ENCODE measurements at places on chromosomes 6 and 20. TPM values are rescaled to one million over a fixed set of nuclear protein-coding genes. Genes with fewer than 3 reads are reported as not detected.

The OPN5 gene
- 1.0 TPM for polyA plus RNA-seq

DNA sequence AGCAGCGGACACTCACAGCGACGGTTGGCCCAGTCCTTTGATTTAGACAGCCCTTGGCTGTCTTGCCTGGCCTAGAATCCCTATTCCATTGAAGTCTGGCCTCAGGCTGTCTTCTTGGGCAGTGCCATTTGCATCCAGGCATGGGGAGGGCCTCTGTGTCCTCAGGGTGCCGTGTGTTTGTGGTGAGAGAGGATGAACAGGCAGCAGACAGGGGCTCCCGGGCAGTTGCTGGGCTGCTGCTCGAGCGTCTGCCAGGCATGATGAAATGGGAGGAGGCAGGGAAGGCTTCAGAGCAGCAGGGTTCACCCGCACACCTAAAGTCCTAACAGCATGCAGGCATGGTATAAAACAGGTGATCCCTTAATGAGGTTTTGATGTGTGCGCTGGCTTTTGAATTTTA, 126.9 kb downstream of the SOBP start:
- DNase-seq = no peak

DNA sequence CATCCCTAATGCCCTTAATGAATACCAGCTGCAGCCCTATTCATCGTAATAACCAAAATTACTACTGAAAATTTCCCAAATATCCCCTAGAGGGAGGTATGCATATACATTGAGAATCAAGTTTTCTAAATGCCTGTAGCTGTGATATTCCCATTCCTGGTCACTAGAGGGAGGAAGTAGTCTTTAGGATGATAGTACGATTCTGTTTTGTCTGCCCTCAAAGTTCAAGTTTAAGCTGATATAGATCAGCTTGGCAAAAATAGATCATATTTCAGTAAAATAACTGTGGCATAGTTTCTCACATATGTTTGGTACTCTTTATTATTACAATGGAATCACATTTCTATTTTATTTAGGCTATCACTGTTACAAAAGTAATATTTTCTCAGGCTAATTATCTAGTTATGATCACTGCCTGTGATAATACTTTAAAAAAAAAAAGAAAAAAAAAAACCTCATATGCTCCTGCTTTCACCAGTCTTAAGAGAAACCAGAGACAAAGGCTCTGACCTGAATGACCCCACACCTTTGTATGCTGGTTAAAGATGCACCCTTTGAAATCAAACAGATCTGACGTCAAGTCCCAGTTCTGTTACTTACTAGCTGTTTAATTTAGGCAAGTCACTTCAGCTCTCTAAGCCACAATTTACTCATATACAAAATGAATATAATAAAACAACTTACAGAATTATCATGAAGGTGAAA, 11.0 kb downstream of the TSPYL1 start:
- peak; percentile 84 for DNase-seq

The PPP1R3G gene
- 3.3 TPM for polyA plus RNA-seq

The SUMO4 gene
- 1.1 TPM for polyA plus RNA-seq

- DNase-seq = no peak
Observed at GRCh38 chr20:46023148-46023484, 5.9 kb upstream of the SLC12A5 start.

GRCh38 chr20:21272679-21273078, 30.5 kb upstream of the XRN2 start:
- no peak for DNase-seq

GRCh38 chr20:3760655-3761348, 6.8 kb downstream of the ADISSP start:
- DNase-seq = no peak

DNA sequence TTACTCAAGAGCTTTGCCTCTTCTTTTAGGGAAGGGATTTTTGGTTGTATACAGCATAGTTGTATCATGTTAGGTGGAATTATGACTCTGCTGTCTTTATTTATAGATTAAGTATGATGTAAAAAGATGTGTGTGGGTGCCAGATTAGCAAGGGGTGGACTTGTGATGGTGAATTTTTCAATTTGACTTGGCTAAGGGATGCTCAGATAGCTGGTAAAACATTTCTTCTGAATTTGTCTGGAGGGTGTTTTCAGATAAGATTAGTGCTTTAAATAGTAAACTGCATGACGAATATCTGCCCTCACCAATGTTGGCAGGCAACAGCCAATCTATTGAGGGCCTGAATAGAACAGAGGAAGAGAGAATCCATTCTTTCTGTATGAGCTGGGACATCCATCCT, 173.3 kb upstream of the TNFAIP3 start:
- no peak for DNase-seq

DNA sequence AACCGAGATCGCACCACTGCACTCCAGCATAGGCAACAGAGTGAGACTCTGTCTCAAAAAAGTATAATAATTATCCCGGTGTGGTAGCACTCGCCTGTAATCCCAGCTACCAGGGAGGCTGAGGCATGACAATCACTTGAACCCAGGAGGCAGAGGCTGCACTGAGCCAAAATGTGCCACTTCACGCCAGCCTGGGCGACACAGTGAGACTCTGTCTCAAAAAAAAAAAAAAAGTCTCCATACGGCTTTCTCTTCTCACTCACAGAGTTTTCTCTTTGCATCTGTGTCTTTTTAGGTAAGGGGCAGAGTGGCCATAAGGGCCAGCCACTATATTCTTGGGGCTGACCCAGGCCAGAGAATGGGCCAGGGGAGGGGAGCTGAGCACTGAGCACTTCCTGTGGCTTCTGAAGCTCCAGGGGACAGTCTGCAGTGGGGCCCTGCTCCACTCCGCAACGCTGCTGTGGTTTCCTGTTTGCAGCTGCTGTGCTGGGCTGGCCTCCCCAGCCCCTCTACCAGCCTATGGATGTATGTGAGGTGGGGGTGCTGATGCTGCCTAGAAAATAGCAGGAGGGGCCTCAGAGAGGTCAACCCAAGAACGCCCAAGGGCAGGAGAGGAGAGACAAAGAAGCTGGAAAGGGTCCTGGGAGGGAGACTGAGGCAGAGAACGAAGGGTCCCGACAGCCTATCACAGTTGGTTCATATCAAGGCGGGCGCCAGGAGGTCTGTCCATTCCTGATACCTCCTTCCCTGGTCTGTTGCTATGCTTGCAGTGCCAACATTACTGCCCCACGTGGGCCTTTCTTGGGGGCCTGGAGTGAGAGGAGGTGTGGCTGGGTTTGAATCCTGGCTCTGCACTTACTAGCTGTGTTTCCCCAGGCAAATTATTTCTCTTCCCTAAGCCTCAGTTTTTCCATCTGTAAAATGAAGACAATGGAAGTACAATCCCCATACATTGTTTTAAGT, 16.0 kb downstream of the SLA2 start:
- DNase-seq = no peak

GRCh38 chr6:148967011-148967520, 220.2 kb downstream of the UST start:
- no peak for DNase-seq

The TSPO2 gene
- polyA plus RNA-seq = 0.52 TPM

GRCh38 chr6:99761711-99762110, 155.1 kb downstream of the PRDM13 start:
- no peak for DNase-seq

- DNase-seq = no peak
Observed at GRCh38 chr6:51513891-51514747, 573.3 kb downstream of the PKHD1 start.

DNA sequence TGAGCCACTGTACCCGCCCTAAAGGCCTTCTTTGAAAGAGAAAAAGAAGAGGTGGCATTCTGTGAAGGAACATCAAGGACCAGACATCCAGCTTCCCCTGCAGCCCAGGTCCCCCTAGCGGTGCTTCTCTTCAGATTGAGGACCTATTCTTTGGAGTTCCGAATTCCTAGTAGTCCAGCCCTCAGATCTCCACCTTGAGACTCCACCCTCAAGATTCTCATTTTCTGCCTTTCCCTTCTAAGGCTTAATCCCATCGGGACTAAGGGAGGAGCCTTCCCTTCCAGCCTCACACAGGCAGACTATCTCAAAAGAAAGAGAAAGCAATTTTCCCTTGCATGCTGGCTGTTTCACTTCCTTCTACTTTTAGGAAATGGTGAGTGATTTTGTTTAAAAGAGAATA, 32.5 kb downstream of the MUC22 start:
- no peak for DNase-seq

DNA sequence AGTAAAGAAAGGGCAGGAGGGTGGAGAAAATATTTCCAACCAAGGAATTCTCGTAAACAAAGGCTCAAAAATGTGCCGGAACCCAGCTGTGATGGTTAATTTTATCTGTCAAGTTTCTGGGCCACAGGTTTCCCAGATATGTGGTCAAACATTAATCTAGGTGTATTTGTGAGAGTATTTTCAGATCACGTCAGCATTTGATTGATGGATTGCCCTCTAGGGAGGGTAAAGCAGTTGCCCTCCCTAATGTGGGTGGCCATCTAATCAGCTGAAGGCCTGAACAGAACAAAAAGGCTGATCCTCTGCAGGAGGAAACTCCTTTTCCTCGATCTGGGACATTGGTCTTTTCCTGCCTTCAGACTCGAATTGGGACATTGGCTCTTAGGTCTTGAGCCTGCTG, 298.7 kb upstream of the TCF21 start:
- no peak for DNase-seq

The C6orf52 gene
- polyA plus RNA-seq = 7.6 TPM

GRCh38 chr20:12294678-12295077, 377.0 kb downstream of the BTBD3 start:
- no peak for DNase-seq

The ZNF391 gene
- 8.5 TPM for polyA plus RNA-seq

- DNase-seq = no peak
Observed at GRCh38 chr6:119575721-119576120, 226.2 kb upstream of the MAN1A1 start.

The ZSCAN16 gene
- 7.6 TPM for polyA plus RNA-seq

- peak; percentile 29 for DNase-seq
Observed at GRCh38 chr6:1136415-1136774, 175.5 kb upstream of the FOXQ1 start.

The NRN1 gene
- polyA plus RNA-seq = 98.2 TPM

The CDSN gene
- polyA plus RNA-seq = not detected

The SSTR4 gene
- 0.59 TPM for polyA plus RNA-seq

The HCRTR2 gene
- 6.1 TPM for polyA plus RNA-seq
